ENCODE measurements at places on chromosomes 6 and 20.

- DNase-seq: no peak
Observed at GRCh38 chr6:68343901-68344300, 291.2 kb upstream of the ADGRB3 start.

GRCh38 chr20:3119044-3119443 lies 34.5 kb upstream of the AVP start:
- no peak for DNase-seq

DNA sequence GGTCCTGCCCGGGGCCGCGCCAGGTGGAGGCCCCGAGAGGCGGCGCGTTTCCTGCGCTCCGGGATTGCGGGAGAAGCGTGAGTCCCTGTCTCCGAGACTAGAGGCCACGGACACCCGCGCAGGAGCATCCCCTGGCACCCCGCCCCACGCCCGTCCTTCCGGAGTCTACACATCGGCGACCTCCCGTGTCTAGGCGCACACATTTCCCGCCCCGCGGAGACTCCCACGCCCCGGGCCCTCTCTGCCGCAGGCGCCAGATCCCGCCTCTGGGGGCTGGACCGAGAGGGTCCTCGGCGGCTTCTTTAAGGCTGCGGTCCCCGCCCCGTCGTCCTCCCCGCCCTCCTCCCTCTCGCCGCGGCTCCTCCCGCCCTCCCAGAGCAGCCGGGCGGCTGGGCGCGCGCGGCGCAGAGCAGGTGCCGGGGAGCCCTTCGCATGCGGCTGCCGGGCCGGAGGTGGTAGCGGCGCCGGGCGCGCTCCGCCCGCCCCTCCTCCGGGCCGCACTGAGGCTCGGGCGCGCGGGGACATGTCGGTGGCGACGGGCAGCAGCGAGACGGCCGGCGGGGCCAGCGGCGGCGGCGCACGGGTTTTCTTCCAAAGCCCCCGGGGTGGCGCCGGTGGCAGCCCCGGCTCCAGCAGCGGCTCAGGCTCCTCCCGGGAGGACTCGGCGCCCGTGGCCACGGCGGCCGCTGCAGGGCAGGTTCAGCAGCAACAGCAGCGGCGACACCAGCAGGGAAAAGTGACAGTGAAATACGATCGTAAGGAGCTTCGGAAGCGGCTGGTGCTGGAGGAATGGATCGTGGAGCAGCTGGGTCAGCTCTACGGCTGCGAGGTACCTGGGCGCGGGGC lies at the start of gene PPP1R14C:
Gene PPP1R14C, plus strand, starts transcription at position 375 of the 846 bp plus-strand sequence. Its CDS starts 149 bp downstream, at position 524.
- peak; percentile 26 for DNase-seq

GRCh38 chr6:34791164-34791700 lies 651 bp upstream of the BLTP3A start:
- DNase-seq: no peak

DNA sequence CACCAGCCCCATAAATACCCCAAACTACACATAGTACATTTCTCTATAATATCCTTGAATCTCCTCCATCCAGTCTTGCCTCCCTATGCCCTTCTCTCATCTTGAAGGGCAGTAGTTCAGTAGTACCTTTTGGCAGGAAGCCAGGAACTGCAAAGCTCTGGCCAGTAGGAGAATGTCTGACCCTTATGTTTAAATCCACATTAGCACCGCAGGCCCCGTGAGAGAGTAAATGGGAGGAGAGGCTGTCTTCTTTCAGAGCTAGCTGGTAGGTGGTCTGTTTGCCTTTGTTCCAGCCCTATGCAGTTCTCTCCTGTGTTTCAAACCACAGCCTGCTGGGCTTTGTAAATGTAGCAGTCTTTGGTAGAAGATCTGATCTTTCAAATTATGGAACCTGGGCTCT lies 690.7 kb downstream of the DOK5 start:
- no peak for DNase-seq

- no peak for DNase-seq
Observed at GRCh38 chr6:169171951-169172350, 81.7 kb downstream of the THBS2 start.

DNA sequence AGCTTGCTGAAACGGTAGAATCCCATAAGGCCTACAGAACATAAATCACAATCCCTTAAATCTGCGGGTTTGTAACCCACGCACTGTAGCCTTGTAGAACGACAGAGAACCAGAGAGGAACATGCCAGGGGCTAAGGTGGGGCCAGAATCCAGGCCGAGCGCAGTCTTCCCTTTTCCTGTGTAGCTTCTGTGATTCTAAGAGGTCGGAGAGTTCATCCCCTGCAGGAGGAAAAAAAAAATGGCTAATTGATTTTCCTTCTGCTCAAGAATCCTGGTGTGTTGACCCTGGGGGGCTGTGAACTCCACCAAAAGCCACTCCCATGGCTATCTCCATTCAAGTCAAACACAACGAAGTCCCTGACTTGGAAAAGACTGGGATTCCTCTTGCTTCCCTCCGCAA lies 96.3 kb downstream of the SPTLC3 start:
- DNase-seq: no peak

GRCh38 chr20:37538003-37538402 lies 10.3 kb upstream of the BLCAP start:
- DNase-seq: no peak

DNA sequence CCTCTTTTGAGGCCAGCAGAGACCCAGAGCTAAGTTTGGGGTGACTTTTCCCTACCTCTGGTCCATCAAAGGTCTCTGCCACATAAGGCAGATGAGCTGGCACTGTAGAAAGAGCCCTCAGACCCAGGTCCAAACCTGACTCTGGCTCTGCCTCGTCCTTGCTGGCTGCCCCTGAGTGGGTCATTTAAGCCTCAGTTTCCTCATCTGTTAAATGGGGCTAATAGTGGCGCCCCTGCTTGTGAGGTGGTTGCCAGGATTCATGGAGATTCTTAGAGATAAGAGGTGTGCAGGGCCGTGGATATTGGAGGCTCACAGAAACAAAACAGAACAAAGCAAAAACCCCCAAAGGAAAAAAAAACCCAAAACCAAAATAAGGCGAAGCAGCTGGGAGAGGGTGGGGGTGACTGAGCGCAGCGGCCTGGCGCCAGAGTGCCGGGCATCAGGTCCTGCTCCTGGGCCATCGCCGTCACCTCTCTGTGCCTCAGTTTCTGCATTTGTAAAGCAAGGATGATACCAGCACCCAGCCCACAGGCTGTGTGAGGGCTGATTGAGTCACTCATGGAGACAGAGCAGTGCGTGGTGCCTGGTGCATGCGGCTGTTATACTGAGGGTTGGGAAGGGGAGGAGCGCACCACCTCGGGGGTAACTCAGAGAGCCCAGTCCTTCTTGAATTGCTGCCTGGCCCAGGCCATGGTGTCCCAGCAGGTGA lies 133.8 kb upstream of the PTPN1 start:
- no peak for DNase-seq

DNA sequence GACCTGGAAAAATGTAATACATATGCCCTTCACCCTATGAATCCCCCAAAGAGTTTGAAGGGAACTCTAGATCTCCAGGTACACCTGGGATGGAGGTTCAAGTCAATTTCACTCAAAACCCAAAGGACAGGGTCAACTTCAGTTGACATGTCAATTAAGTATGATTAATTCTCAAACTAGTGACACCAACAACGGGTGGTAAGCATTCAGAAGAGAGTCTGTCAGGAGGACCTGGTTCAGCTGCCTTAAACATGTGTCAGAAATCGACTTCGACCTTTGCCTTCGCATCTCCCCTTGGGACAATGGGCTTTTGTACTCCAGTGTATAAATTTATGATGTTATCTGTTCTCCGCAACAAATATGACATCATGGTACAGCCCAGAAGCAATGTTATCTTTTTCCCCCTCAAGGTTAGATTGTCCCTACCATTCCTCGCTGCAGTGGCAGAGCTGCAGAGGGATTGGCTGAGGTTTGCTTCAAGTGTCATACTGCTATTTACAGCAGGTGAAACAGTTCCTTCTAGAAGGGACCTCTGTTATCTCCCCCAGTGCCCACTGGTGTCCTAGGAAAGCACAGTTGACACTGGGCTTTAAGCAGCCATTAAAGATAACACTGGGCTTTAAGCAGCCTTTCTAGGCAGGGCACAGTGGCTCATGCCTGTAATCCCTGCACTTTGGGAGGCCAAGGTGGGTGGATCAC lies 94.7 kb upstream of the SNX9 start:
- no peak for DNase-seq

DNA sequence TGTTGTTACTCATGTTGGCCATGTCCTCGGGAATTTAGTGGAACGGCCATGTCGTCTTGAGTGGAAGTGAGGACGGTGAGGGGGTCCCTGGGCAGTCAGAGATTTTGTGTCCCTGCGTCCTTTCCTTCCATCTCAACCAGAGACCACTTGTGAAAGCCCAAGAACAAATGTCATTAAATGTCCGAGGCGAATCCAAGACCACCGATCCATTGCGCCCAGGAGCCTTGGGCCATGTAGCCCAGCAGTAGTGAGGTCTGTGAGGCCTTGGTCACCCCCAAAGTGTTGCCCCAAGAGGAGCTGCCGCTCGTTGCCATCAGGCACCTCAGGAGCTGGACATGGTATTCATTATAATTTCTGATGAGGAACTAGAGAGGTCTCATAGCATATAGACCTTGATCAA lies 17.4 kb upstream of the MICB start:
- no peak for DNase-seq

DNA sequence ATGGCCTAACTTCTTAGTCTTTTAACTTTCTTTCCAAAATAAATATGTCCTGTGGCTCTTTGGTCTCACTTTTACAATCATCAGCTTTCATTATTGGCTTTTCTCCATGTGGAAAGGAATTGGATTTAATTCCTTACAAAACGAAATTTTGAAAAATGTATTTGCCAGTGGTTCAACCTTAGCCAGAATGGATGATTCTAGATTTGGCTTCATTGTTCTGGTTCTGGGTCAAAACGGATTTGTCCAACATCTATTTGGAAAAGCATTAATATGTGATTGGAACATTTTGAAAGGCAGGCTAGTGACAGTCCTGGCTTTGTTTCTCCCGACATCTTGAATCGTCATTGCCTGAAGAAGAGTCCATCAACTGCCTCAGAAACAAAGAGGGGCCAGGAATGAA lies 59.2 kb downstream of the TENT5A start:
- no peak for DNase-seq

DNA sequence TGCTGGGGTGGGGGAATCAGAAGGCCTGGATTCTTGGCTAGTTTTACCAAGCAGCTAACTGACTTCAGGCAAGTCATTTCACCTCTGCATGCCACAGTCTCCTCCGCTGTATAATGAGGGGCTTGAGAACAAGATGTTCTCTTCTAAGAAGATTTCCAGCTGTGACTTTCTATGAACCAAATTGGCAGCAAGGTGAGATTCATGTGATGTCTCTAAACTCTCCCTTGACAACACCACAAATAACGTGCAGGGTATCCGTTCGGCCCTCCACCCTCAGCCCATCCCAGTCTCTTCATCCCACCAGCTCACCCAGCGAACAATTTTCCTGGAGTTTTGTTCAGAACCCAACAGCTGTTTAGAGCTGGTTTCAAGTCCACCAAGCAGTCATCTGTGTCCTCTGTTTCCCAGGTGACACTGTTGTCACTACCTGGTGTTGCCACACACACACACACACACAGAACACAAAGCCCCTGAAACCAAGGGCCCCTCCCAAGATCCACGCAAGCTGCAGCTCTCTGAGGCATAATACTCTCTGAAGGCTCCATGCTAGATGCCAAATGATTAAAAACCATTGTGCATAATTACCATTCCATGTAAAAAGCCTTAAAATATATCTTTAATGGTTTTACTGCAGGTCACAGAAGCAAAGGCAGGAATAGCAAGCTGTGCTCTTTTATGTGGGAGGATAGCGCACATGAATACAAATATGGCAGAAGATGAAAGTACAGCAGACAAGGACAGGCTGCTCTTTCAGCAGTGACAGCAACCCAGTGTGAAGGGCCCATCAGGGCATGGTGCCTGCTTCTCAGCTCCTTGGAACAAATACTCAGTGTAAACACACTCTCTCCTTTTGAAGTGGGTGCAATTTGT lies 48.2 kb downstream of the ARHGAP18 start:
- no peak for DNase-seq

DNA sequence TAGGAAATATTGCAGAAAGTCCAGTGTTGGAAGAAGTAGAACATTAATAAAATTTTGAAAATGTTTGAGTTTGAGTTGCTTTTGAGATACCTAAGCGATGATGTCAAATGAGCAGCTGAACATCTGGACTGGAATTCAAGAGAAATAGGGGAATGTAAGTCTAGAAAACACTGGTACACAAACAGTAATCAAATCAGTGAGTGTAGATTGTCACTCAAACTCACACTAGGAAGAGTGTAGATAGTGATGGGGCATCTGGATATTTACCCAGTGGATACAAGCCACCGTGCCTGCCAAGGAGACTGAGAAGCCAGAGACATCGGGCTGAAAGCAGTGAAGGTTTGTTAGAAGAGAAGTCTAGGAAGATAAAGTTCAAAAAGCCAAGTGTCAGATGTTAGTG lies 2.2 kb downstream of the HMGCLL1 start:
- DNase-seq: no peak

GRCh38 chr20:13611611-13612125 lies 27.1 kb downstream of the TASP1 start:
- DNase-seq: no peak

GRCh38 chr6:41097467-41098090 lies 24.8 kb downstream of the NFYA start:
- no peak for DNase-seq

DNA sequence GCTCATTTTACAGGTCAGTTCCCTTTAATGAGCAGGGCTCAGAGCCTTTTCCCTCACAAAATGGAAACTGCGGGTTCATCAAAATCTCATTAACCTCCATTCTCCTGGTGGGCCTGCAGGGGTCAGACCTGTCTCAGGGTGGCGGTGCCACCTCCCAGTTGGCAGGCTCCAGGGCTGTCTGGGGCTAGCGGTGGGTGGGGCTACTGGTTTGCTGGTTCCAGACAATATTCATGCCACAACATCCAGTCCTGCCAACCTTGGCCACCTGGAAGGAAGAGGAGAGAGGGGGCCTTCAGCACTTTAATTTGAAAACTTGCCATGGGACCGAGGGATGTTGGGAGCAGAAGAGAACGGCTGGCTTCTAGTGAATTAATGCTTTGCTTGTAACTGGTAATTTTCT lies 41.9 kb upstream of the CTNNBL1 start:
- no peak for DNase-seq

DNA sequence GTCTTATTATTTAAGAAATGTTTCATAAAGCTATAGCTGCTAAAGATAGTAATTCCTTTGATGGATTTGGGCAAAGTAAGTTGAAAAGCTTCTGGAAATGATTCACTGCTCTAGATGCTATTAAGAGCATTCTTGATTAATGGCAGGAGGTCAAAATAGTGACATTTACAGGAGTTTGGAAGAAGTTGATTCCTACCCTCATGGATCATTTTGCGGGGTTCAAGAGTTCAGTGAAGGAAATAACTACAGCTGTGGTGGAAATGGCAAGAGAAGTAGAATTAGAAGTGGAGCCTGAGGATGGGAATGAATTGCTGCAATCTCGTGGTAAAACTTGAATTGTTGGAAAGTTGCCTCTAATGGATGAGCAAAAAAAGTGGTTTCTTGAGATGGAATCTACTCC lies 316.1 kb downstream of the UTRN start:
- DNase-seq: no peak

DNA sequence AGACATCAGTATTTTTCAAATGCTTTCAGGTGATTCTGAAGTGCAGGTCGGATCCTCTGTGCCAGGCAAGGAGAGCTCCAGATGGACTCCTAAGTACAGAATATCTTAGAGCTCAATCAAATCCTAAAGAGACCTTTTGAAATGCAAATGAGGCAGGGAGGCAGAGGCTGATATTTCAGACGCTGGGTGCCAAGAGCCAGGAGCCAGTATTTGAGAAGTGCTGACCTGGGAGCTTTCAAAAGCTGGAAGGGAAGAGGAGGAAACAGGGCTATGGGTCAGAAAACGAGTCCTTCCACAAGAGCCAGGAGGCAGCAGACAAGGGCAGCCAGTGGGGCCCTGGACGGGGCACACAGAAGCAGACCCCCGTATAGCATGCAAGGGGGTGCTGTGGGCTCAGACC lies 46.1 kb upstream of the DSN1 start:
- DNase-seq: no peak
